ENCODE measurements at places on chromosomes 4 and X.

- DNase-seq, result no peak
These were observed 39.8 kb downstream of the IRF2 start for GRCh38 chr4:184434501-184435066.

- no peak for DNase-seq
These were observed 121.2 kb upstream of the BANK1 start for GRCh38 chr4:101669138-101669831.

- no peak for DNase-seq
These were observed 46.1 kb downstream of the HTRA3 start for GRCh38 chr4:8315435-8316250.

DNA sequence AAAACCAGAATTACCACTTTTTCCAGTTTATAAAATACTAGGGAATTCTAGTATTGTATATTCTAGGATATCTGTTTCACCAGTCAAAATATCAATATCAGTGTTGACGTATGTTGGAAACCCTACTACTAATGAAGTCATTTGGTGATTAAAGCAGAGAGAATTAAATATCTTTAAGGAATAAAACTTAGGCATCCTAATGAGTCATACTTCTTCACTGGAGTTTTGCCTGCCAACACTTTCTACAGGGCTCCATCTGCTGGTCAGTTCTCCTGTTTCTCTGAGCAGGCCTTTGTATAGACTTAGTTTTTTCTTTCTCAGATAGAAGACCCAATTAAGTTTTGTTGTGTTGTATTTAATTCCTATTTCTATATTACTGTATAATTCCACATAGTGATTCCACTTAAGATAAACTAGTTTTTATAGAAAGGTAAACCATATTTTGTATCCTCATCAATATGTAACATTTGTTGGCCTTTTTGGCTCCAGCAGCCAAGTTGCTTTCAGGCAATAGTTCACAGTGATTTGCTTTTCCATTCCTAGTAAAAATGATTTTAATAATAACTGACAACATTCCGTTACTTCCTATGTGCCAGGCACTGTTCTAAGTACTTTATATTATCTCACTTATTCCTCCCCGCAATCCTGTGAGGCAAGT is 3.5 kb downstream of the AP1AR start:
- peak; percentile 63 for DNase-seq

DNA sequence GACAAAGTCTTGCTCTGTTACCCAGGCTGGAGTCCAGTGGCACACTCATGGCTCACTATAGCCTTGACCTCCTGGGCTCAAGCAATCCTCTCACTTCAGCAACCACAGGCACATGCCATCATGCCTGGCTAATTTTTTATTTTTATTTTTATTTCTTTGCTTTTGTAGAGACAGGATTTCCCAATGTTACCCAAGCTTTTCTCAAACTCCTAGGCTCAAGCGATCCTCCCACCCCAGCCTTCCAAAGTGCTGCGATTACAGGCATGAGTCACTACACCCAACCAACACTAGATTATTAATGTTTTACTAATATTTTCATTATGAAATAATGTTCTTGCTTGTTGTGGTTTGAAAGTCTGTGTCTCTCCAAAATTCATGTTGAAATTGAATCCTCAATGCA is 5.2 kb upstream of the ACTRT1 start:
- no peak for DNase-seq

GRCh38 chr4:155566354-155566753 is 100.3 kb upstream of the GUCY1A1 start:
- no peak for DNase-seq

All from foreskin melanocyte (primary cell).